ENCODE measurements at places on chromosomes 2 and 18. TPM values are rescaled to one million over a fixed set of nuclear protein-coding genes. Genes with fewer than 3 reads are reported as not detected.

The SLC5A7 gene
- 3.1 TPM for total RNA-seq

DNA sequence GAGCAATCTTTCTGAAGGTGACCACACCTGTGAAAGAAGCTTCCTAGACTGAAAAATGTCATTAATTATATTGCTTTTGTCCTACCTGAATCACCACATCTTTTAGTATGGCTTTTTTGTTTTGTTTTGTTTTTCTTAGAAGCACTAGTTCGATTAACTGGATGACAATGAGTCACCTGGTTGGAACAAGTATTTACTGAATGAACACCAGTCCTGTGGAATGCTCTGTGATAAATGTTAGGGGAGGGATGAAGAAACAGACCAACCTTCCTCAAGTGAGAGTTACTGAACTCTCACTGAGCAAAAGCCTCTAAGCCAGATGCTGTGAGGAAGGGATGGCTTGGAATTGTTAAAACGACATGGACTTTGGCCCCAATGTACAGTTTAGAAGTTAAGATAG is 26.8 kb upstream of the DCC start:
- no peak for DNase-seq

DNA sequence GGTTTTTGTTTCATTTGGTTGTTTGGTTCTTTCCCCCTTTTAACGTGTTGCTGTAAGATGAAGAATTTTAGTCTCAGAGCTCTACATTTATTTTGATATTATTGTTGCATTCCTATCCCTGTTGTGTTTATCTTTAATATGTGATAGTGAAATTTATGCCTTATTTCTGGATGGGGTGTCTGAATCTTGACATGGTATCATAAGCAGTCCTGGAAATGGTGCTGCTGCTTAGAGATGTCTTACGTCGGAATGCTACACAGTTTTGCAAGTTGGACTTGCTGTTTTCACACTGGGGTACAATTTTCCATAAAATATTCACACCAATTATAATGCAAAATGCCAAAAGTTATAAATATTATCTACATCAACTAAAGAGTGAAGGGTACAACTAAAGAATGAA is 164.0 kb downstream of the GPD2 start:
- no peak for DNase-seq

The IL37 gene
- not detected for total RNA-seq

The PLA2R1 gene
- 11.9 TPM for total RNA-seq

The CCBE1 gene
- total RNA-seq: 4.3 TPM

DNA sequence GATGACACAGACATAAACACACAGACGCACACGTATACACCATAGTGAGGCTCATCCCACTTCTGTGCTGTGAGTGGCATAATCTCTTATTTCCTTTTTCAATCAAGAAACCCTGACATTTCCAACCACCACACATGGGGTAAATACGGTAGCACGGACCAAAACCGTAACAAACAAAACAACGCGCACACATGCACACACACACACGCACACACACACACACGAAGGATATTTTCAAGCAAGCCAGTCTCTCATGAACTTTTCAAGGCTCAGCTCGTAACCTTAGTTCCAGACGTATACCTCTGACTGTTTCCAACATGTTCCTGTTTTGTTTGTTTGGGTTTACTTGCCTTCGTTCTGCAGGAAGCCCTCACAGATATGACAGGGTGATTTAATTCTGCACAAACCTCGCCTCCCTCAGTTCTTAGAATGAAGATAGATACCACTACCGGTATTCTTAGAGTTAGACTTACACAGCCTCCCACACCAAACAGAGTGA is 119.8 kb downstream of the BCL2 start:
- no peak for DNase-seq

DNA sequence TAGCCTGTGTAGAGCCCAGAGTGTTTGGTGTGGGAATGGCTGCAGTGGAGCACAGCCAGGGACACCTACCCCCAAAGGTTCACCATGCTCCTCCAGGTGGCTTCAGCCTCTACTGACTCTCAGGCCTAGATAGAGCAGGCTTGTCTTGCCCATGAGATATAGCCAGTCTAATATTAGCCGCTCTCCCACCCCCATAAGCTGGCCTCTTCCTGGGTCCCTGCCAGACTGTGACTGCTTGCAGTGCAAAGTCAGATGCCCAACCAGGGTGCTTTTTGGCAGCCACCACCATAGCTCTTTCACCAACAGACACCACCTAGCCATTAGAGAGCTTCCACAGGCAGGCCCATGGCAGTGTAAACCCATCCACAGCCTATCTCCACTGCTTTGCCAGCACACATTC is 405.3 kb downstream of the MBD2 start:
- no peak for DNase-seq

DNA sequence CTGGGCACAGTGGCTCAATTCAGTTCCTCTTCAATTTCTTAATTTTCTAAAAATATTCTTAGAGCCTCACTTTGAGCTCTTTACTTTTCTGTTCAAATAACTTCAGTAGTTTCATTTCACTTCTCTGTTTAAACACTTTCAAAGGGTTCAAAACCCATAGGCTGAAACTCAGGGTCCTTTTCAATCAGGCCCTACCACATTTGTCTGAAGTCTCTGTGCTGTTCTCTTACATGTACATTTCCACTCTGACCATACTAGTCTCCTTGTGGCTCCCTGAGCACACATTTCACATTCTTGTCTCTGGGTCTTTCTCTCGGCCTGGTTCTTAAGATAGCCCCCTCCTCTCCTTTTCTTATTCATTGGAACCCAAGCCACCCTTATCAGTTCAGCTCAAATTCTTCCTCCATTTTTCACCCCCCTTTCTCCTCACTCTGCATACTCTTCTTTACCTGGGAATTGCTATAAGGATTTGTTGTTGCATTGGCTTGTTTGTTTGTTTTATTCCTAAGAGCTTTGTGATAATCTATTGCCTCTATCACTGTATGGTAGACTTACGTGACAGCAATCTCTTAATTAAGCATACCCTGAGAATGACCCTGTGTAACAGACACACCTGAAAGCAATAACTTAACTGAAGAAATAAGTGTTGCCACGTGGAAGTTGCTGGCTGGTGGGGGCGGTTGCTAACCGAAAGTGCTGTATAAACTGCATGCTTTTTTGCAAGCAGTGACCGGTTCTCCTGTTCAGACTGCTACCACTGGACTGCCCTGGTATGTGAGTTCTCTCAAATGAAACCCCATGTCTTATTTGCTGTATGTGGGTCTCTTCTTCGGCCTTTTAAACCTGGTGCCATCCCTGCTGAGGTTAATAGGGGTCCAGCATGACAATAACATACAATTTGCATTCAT is 27.7 kb upstream of the ACADL start:
- DNase-seq: no peak

The RNF181 gene
- total RNA-seq: 39.8 TPM

GRCh38 chr2:32825291-32825712 is 121.5 kb upstream of the LTBP1 start:
- DNase-seq: no peak

DNA sequence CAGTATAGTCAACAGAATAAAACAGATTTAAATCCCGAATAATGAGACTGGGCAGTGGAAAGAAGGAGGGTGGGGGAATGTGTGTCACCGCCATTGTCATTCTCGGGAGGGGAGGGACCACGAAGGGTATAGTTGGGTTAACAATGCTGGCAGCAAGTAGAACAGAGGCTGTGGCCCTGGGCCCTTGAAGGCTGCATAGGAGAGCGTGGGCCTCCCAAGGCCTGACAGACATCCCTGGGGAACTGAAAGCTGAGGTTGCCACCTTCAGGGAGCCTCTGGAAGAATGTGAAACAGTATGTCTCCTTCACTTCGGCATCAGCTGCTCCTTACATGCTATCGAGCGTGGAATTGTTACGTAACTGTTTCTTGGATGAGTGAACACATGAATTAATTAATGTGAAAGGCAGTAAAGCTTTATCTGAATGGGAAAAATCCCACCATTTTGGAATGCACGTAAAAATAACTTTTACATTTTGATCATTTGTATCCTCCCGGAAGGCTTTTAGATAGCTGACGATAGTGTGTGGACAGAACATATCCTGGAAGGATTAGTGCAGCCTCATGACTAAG is 92.8 kb upstream of the TTC39C start:
- DNase-seq: no peak

DNA sequence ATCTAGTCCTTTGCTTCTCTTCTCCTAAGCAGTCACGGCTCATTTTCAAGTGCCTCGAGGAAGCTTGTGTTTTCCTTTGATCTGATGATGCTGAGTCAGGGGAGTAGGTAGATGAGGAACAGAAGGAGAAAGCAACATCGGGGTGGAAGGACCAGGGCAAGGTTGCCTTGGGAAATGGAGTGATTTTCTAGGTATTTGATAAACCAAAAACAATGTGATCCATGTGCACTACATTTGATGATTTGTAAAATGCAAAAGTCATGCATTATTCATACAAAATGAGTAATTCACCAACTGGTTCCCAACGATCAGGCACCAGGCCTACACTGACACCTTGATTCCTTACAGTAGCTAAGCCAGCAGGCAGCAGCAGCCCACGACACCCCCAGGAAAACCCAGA is 205.3 kb downstream of the ANAPC1 start:
- DNase-seq: no peak

The VAMP5 gene
- 6.7 TPM for total RNA-seq

The COL4A4 gene
- 3.0 TPM for total RNA-seq

GRCh38 chr2:54290356-54291025 is 34.5 kb upstream of the TSPYL6 start:
- no peak for DNase-seq

The STPG4 gene
- total RNA-seq: 1.00 TPM

- peak; percentile 47 for DNase-seq
These were observed 99.5 kb downstream of the TCF4 start for GRCh38 chr18:55488473-55488872.

DNA sequence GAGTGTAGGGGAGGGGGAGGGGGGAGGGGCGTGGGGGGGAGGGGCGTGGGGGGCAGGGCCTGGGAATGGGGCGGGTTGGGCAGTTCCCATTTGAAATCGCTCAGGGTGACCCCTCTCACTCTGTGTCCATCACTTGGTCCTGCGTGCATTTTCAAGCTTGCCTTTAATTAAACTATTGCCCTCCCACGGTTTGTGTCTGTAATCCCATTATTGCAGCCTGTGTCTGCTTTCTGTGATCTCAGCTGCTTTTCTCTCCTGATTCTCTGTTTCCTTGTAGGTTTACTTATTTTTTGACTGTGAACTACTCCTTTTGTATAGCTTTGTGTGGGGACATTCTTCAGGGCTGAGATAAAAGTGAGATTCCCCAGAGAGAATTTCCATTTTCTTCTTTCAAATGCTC is 1.3 kb downstream of the DCDC2C start:
- no peak for DNase-seq

The UCN gene
- 1.2 TPM for total RNA-seq

DNA sequence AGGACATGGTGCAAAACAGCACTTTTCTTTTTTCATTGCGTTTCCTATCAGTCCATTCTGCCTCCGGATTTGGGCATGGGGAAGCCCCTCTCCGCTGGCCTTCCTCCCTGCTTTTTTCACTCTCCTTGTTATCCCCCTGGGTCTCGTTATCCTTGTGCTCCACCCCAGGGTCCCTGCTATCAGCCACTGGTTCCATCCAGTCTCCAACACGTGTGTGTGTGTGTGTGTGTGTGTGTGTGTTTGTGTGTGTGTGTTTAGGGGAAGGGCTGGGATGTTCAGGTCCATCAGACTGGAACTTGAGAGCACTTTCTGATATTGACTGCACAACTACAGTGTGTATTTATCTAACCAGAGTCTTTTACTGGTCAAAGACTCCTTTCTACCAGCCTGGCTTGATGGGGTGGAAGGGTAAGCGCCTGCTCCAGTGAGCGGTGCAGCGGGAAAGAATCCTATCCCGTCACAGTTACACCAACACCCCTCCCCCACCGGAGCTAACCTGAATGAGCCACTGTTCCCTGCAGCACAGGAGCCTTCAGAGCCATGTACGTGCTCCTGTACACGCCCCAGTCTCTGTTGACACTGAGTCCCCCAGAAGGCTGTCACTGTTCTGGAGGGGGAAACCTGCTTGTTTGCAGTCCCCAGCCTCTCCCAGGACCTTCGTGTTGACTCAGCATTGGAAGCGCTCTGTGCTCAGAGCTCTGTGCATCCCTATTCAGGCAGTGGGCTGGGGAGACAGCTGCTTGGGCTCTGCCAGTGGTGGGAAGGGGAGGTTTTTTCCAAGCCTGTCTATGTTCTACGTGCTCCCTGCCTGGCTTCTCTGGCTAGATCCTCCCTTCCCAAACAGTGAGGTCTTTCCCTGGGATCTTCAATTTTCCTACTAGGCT is 4.6 kb downstream of the INHA start:
- DNase-seq: no peak

The LONRF2 gene
- total RNA-seq: 36.1 TPM

DNA sequence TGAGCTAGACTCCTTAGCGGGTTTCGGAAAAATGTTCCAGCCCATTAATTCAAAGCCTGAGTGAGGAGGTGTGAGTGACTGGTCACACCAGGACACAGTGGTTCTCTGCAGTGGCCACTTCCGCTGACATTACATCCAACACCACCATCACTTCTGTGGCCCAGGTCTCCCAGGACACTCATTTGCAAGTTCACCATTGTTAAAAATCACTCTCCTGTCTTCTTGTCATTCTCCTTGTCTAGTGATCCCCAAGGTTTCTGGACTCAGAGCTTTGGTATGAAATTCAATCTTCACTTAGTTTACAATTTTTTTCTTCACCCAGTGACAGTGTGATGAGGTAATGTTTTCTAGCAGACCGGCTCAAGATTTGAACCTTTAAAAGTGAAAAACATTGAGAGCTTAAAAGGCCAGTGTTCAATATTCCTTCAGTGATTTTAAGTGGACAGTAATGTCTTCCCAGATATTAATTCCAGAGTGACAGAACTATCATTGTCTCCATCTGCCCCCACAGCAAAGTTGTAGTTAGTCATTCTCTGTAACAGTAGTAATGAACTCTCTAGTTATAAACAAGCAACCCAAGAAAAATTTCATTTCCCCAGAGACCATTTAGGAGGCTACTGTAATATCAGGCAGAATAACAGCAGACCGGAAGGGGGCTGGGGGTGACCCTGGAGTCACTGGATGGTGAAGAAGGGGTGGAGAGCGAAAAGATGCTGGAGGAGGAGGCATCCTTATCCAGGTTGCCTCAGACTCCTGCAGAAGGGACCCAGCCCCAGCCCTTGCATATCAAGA is 164.9 kb downstream of the GFPT1 start:
- no peak for DNase-seq

The SNTG2 gene
- 4.9 TPM for total RNA-seq

- no peak for DNase-seq
These were observed 35.8 kb downstream of the MTERF4 start for GRCh38 chr2:241066171-241066892.

DNA sequence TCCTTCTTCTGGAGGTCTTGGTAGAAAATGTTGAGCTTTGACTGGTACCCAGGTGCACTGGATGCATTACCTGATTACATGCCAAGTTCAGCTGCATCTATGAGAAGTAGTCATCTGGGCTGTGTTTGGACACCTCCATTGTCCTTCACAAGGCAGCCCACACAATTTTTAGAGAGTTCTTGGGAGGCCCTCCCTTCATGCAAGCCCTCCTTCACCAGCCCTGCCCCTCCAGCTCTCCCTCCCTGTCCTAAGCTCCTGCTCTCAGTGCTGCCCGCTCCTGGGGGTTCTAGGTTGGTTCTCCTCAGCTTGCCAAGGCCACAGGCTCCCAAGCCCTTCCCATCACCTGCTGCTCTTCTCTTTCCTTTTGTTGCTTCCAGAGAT is 148.7 kb downstream of the DYSF start:
- no peak for DNase-seq

- DNase-seq: no peak
These were observed 493.7 kb upstream of the HS6ST1 start for GRCh38 chr2:128812183-128812940.

The REEP1 gene
- total RNA-seq: 75.8 TPM
